ENCODE measurements at places on chromosomes 1 and 21. TPM values are rescaled to one million over a fixed set of nuclear protein-coding genes. Genes with fewer than 3 reads are reported as not detected.
A peak's percentile ranks its signal among the peaks of the same experiment; 100 is the strongest.

DNA sequence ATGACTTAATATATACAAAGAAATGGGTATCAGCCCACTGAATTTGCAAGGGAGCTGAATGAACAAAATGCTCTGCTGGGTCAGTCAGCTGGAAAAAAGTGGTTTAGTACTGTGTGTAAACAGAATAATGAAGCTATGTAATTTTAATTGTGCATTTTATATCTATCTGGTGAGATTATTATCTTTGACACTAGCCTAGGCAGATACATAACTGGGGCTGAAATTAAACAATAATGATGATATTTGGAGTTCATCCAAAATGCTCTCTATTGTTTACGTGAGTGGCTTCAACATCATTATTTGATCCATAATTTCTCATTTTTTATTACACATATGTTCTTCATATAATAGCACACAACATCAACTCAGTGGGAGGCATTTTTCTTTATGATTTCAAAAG lies 208.5 kb upstream of the SNX7 start:
- H3K27me3 ChIP-seq, result no peaks in the 10 kb centered on the region
- no peaks in the 10 kb centered on the region for H3K4me1 ChIP-seq
- H3K36me3 ChIP-seq, result no peaks in the 10 kb centered on the region
- no peak overlapping the region for H3K27ac ChIP-seq
- no peak overlapping the region for H3K4me3 ChIP-seq

DNA sequence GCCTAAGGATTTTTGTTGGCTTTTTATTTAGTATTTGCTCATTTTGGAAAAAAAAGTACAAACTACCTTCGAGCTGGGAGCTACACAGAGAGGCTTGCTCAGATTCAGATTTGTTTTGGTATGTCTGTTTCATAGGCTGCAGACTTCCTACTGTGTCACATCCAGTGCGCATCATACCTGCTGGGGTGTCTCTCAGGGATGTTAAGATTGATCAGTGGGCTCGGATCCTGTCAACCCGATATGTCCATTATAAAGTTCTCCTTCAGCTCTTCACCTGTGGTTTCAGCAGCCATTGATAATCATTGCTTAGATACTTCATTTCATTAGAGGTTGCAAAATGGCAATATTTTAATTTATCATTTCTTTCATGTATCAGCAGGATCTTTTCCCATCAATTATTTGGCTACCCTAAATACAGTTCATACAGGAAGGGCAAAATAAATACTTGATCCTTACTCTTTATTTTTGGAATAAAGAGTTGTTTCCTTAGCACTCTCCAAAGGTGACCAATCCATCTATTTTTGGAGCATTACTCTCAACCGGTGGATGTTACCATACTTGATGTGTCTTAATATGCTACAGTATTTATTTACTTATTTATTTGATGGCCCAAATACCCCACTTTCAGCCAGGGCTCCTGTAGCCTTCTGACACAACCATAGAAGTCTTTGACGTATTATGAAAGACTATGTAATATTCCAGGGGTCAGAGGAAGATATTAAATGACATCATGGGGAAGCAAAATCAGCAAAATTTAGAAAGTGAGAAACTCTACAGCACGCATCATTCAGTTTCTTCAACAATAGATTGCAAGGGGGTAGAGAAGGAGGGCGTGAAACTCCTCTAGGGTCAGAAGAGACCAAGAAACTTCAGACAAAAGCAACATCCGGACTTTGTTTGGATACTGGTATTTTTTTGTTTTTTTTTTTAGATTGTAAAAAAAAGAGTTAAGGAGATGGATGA lies 55.3 kb upstream of the HNRNPU start:
- no peak for DNase-seq
- peaks cover 7% of the 10 kb centered on the region for H3K4me1 ChIP-seq
- no peak overlapping the region for H3K27ac ChIP-seq
- H3K27me3 ChIP-seq, result no peaks in the 10 kb centered on the region
- H3K4me3 ChIP-seq, result peak overlapping the region; percentile 74
- H3K36me3 ChIP-seq, result no peaks in the 10 kb centered on the region

DNA sequence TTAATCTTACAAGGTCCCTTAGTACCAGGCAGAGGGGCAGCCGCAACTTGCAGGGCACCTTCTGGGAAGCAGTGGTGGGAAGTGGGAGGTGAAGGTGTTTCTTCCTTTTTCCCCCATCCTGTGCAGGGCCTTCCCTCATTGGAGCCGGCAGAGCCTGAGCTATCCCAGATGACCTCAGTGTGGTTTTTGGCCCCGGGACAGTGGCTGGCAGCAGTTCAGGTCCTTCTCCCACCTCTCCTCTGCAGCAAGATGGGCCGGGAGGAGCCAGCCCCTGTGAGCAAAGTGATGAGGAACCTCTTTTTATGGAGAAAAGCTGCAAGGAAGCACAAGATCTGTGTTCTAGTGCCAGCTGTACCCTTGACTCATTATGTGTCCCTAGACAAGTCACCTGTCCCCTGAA lies 6.8 kb downstream of the PFKFB2 start:
- no peak overlapping the region for H3K4me3 ChIP-seq
- no peaks in the 10 kb centered on the region for H3K27me3 ChIP-seq
- DNase-seq, result no peak
- peaks cover 2% of the 10 kb centered on the region for H3K4me1 ChIP-seq
- no peak overlapping the region for H3K27ac ChIP-seq

GRCh38 chr1:65804584-65804983 lies 11.9 kb downstream of the PDE4B start:
- H3K4me3 ChIP-seq, result no peak overlapping the region
- no peaks in the 10 kb centered on the region for H3K27me3 ChIP-seq
- no peaks in the 10 kb centered on the region for H3K4me1 ChIP-seq
- no peak for DNase-seq
- H3K27ac ChIP-seq, result no peak overlapping the region

DNA sequence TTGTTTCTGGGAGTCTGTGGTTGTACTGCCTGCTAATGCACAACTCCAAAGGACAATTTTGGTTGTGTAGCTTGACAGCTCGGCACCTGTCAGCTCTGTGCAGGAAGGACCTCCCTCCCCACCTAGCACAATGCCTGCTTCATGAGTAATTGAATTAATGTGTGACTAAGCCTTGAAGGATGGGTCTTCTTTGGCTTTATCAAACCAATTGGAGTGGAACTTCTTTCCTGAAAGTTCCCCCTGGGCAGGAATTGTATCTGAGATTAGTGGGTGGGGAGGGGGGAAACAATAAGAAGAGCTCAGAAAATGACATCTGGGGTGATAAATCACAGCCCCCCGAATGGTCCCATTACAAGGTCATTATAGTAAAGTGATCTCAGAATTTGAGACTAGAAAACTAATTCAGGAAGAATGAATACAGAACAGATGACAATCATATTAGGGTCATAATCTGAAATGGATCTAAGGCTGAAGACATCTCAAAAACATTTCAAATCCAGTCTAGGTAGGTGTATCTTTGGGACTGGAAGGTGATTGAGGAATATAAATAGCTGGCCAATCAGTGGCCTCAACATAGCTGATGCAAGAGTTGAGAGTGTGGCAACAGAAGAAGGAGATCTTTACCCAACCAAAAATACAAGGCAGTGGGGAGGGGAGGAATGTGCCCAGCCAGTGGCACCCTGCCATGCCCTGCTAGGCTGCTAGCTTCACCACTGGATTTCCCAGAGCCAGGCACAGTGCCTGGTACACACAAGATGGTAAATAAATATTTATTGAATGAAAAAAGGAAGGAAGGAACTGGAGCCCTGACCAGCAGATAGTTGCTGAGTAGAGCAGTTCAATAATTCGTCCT lies 10.1 kb upstream of the SESN2 start:
- DNase-seq, result no peak
- H3K36me3 ChIP-seq, result no peaks in the 10 kb centered on the region
- H3K27me3 ChIP-seq, result no peaks in the 10 kb centered on the region
- peak overlapping the region; percentile 23 for H3K4me3 ChIP-seq
- H3K4me1 ChIP-seq, result peaks cover 60% of the 10 kb centered on the region

DNA sequence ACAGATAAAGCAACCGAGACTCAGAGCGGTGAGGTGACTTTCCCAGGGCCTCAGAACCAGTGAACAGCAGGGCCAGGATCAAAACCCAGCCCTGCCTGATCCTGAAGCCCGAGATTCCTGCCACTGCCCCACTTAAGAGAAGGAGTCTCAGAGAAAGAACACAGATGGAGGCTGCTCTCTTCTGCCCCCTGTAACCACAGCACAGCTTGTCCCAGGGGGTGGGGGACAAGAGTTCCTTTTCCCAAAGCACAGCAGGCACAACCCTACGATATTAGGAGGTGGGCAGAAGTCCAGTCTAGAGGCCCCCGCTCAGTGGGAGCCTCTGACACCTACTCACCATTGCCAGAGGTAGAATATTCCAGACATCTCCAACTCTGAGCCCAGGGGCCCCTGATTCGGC lies 24.0 kb upstream of the VWA5B1 start:
- H3K27ac ChIP-seq, result no peak overlapping the region
- H3K36me3 ChIP-seq, result no peaks in the 10 kb centered on the region
- no peaks in the 10 kb centered on the region for H3K4me1 ChIP-seq
- peaks cover 7% of the 10 kb centered on the region for H3K27me3 ChIP-seq

SMIM1 gene
- 3.2 TPM for total RNA-seq

ZBTB18 gene
- 13.4 TPM for total RNA-seq

All from suprapubic skin (tissue), 4 donors.